Naive thymus-derived CD4-positive, alpha-beta T cell (primary cell): ENCODE measurements at places on chromosomes 13 and 19. TPM values are rescaled to one million over a fixed set of nuclear protein-coding genes. Genes with fewer than 3 reads are reported as not detected.

Gene TSHZ3
- 6.0 TPM for total RNA-seq

Gene TIMM13
- 70.8 and 76.4 TPM in 2 replicates for total RNA-seq

Gene OR4F17
- total RNA-seq, result not detected

Gene NLRP7
- total RNA-seq, result not detected in 2 replicates

DNA sequence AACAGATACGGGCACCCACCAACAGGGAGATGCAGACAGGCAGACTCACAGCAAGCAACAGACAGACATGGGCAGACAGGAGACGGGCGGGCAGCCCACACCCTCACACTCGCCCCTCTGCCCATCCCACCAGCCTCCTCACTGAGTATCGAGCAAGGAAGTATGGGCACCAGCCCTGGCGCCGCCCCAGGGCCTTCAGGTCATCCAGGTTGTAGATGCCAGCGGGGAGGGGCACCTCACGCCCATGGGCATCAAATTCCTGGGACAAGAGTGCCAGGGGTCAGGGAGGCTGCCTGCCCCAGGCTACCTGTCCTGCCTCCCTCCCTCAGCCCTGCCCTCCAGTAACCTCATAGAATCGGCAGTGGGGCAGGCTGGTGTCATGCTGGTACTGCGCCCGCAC, 5.7 kb downstream of the ERCC2 start:
- H3K27ac ChIP-seq, result no peak overlapping the region

DNA sequence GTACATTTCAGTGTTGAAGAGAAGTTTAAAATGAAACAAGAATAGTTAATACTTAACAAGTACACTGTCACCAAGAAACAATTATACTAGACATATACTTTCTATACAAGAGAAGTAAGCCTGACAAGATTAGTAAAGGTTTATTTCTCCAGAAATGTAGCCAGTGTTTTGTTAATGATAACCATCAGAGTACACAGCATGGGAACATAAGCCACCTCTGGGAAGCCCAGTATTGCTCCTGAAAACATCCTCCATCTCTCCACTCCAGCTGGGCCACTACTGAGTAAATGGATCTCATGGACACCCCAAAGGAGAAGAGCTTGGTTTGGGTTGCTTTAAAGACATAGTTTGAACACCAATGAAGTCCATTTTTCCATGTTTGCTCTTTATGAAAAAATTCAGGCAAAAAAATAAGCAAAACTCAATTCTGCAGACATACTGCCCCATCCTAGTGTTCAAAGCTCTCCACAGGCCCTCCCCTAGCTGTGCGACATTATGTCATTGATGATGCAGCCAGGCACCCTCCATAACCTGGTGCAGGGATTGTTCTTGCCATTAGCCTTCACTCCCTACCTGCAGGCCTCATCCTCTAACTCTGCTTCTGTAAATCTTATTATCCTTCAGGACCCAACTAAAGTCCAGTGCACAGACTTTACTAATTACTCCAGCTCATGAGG, 61.9 kb downstream of the LHFPL6 start:
- H3K27me3 ChIP-seq, result no peaks in the 10 kb centered on the region
- H3K27ac ChIP-seq, result no peak overlapping the region
- DNase-seq, result no peak
- H3K4me1 ChIP-seq, result no peaks in the 10 kb centered on the region
- no peaks in the 10 kb centered on the region for H3K36me3 ChIP-seq

GRCh38 chr19:37845932-37846331, 60.5 kb downstream of the WDR87 start:
- H3K27me3 ChIP-seq, result no peaks in the 10 kb centered on the region
- no peaks in the 10 kb centered on the region for H3K4me1 ChIP-seq
- DNase-seq, result no peak
- H3K36me3 ChIP-seq, result no peaks in the 10 kb centered on the region

DNA sequence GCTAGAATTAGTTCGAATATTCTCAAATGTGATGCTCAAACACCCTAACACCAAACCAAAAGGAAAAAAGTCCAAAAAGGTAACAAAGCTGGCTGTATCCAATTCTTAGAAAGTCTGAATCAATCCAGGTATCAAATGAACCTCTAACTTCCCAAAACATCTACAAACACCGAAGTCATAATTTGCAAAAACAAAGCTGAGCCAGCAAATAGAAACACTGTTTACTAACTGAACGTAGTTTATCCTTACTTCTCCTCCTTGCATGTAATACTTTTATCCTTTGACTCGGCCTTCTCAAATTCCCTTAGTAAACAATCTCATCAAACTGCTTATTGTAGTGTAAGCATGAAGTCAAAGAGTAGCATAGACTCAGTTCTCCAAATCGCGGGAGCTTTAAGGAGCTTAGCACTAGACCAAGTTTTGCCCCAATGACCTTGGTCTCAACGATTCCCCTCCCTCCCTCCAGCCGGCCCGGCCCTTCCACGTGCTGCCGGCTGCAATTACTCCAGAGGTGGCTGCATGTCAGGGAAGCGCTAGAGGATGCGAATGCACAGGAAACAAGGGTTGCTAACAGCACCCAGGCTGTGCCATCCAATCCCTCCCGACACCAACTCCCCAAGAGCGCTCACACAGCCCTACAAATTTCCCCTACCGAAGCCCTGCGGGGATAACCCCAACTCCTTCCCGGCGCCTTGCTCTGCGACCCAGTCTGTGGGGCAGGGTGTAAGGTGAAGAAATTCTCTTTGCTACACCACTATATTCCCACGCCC, 693 bp downstream of the XPO4 start:
- H3K4me3 ChIP-seq, result peak overlapping the region; percentile 98
- peak overlapping the region; percentile 83 for H3K27ac ChIP-seq
- H3K27me3 ChIP-seq, result no peaks in the 10 kb centered on the region
- peaks cover 5% of the 10 kb centered on the region for H3K36me3 ChIP-seq
- no peak for DNase-seq
